ENCODE measurements at places on chromosomes 16 and 17.

- DNase-seq: no peak
Observed at GRCh38 chr17:80002690-80003490, 32.8 kb downstream of the TBC1D16 start.

GRCh38 chr17:31538080-31538762 lies 146.7 kb downstream of the RAB11FIP4 start:
- DNase-seq: no peak

DNA sequence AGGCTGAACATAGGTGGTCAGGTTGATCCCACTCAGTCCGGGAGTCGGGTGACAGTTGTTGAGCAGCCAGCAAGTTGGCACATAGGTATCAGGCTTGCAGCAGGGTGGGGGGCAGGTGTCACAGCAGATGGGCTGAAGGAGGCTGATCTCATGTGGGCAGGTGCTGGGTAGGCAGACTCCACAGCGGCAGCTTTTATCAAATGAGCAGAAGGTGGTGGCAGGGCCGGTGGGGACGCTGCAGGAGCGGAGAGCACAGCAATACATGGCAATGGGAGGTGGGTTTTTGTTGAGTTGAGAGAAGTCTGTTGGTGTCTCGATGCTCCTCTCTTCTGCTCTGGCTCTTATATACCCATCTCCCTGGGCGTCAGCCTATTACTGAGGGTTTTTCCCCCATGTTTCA lies at the start of gene KRTAP3-1:
KRTAP3-1 (minus strand) TSS at position 318 of the 400 bp plus-strand sequence; CDS start at position 264, 54 bp downstream.
- DNase-seq: no peak

- no peak for DNase-seq
Observed at GRCh38 chr17:44102849-44103622, 20.4 kb downstream of the HDAC5 start.

DNA sequence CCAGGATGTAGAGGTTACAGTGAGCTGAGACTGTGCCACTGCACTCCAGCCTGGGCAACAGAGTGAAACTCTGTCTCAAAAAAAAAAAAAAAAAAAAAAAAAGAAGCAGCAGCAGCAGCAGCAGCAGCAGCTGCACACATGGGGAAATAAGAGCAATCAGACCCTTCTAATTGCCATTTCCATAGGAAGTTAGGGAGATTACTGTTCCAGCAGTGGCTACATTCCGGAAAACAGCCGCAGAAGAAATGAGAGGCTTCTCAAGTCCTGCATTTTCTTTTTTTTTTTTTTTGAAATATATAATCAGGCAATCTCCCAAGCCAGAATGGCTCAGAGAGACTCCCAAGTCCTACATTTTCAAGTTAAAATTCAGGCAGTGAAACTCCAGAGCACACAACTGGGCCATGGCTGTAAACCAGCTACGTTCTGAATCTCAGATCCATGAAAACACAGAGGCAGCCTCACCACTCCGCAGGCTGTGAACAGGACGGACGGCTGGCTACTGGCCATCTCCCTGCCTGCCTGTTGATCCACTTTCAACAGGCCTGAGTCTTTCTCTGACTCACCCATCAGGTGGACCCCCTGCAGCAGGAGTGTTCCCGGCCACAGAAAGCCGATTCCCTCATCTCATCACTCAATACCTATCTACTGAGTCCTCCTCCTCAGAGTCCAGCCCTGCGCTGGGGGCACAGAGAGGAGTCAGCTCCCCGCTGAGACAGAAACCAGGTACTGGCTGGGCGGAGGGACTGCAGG lies 15.0 kb downstream of the TRPV1 start:
- DNase-seq: no peak
